ENCODE measurements at places on chromosomes 1 and 21.

DNA sequence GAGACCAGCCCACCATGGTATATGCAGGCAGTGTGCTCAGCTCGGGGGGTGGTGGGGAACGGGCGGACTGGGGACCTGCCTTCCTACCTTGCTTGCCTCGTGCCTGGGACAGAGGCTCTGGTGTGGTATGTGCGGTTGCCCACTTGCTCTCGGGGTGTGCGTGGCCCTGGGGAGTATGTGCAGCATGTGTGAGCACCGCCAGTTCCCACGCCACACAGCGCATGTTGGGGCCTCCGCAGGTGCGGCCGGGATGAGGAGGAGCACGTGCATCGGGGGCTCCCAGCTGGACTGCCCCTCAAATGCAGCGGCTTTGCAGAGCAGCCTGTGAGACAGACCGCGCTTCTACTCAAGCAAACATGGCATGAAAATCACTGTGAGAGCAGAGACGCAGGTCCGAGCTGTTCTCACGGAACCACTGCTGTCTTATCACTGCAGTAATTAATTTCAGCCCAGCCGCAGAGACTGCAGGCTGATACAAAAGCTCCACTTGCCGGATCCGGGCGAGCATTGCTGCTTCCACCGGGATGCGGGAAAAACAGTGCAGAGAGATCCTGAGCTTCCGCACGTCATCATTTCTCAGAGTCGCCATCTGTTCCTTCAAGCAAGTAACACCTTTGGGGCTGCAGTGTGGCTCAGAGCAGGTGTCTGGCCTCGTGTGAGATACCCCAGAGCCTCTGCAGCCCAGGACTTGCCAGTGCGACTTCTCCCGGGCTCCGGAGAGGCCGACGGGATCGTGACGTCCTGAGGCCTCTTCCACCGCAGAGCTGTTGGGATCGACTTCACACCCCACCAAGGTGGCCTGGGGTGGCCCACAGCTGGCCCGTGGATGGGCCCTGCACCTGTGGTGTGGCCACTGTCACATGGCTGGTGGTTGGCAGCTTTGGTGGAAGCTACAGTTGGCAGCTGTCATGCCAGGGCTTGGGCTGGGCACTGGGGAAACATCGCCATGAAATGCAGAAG, 92.6 kb upstream of the ACTRT2 start:
- no peak for DNase-seq

DNA sequence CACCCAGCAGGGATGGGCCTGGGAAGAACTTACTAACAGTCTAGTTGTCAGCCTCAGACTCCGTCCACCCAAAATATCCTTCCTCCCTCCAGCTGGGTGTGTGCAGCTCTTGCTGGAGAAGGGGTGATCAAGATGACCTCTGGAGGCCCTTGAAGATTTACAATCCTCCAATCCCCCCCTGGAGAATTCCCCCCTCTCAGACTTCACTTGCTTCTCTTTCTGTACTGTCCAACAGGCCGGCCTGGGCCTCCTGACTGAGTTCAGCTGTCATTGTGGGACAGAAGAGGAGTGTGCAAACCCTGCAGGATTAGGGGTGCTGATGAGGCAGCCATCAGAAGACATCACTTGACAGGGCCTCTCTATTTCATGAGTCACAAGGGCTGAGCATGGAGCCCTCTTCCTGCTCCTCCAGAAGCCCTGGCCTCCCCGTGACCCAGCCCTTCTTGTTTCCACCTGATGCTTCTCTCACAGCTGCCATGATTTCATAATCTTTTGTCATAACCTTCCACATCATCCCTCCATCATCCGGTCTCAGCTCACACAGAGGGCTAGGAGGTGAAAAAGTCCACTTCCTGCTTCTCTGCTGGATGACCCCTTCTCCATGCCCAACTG, 17.5 kb upstream of the IGFN1 start:
- no peak for DNase-seq

DNA sequence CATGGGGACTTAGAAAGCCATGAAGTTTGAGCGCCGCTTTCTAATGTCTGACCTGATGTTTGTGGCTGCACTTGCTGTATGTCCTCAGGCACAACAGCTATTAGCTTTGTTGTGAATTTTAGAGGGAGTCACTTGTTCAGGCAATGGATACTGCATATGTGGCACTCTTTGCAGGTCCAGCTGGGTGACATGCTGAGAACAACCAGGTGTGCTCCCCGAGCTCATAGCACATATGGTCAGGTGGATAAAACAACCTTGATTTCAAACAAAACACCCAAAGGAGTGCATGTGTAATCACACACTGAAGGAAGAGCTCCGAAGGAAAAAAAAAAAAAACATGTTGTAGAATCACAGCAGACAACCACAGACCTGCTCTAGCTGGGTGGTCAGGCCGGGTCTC, 178.6 kb downstream of the BACH1 start:
- DNase-seq: no peak

GRCh38 chr21:39822042-39822441, 45.2 kb upstream of the PCP4 start:
- DNase-seq: no peak

DNA sequence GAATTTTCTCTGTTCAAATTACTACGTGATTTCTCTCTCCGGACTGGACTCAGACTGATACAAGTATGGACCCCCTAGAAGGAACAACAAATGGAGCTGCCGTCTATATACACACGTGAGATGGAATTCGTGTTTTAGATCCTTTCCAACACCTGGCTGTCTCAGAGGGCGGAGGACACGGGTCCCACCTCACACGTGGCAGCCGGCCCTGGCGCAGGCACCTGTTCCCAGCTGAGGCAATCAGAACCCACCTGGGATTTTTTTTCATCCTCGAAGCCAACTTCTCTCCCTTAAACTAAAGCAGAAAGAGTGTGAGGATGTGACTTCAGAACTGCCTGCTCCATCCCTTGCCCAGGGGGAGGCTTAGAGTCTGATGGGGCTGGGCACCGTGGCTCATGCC, 34.1 kb upstream of the SCCPDH start:
- no peak for DNase-seq
